ENCODE measurements at places on chromosomes 5 and 9. TPM values are rescaled to one million over a fixed set of nuclear protein-coding genes. Genes with fewer than 3 reads are reported as not detected.

SPACA9 gene
- 4.0 TPM for total RNA-seq

GRCh38 chr5:124655921-124656511 is 90.4 kb downstream of the ZNF608 start:
- no peak for DNase-seq

DNA sequence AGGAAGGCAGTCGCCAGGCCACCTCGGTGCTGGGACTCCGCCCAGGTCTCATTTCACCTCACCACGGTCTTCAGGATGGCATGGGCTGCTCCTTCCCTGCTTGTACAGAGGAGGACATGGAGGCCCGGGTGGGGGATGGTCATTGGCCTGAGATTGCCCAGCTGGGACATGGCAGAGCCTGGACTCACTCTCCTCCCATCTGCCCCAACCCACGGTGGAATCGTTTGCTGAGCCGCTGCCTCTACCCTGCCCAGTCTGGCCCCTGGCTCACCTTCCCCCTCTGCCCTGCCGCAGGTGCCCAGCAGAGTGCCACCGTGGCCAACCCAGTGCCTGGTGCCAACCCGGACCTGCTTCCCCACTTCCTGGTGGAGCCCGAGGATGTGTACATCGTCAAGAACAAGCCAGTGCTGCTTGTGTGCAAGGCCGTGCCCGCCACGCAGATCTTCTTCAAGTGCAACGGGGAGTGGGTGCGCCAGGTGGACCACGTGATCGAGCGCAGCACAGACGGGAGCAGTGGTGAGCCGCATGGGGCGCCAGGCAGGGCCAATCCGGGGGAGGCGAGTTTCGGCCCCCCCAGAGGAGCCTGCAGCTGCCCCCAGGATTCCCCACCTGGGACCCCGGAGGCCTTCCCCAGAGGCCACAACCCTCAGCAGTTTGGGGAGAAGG is 36.7 kb downstream of the HK3 start:
- DNase-seq: peak; percentile 42

DNA sequence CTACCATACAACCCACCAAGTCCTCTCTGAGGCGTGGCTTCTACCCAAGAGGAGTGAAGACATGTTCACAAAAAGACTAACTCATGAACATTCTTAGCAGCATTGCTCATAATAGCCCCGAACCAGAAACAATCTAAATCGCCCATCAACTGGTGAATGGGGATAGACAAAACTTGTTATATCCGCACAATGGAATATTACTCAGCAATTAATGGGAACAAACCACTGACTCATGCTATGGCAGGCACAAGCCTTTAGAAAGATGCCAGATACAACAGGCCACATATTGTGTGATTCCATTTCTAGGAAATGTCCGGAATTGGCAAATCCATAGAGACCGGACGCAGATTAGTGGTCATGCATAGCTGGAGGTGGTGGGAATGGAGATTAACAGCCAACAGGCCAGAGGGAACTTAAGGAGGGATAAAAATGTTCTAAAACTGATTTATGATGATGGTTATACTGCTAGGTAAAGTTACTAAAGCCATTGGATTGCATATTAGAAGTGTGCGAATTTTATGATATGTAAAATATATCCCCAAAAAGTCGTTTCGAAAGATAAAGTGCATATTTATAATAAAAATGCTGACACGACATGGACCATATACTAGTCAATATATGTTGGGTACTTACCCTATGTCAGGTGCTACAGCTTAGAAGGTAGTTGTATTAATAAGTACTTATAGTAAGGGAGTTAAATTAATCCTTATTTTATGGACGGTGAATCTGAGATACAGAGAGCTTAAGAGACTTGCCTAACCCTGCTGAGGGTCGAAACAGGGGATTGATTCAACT is 55.4 kb downstream of the LHX2 start:
- no peak for DNase-seq

DNA sequence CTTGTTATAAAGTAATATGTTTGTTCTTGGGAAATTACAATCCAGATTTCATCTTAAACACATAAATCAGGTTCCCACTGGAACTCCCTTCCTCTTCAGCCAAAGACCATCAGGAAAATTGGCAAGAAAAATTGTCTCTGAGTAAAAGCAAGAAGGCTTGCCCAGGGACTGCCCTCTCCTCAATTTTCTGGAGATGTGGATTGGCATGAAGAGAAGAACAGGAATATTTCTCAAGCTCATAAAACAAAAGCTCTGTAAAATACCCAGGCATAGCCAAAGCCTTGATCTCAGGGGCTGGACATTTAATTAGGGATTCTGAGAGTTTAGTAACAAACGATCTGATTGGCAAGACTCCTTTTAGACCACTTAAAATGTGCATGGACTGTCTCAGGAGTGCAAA is 223.4 kb downstream of the ZNF608 start:
- no peak for DNase-seq

DNA sequence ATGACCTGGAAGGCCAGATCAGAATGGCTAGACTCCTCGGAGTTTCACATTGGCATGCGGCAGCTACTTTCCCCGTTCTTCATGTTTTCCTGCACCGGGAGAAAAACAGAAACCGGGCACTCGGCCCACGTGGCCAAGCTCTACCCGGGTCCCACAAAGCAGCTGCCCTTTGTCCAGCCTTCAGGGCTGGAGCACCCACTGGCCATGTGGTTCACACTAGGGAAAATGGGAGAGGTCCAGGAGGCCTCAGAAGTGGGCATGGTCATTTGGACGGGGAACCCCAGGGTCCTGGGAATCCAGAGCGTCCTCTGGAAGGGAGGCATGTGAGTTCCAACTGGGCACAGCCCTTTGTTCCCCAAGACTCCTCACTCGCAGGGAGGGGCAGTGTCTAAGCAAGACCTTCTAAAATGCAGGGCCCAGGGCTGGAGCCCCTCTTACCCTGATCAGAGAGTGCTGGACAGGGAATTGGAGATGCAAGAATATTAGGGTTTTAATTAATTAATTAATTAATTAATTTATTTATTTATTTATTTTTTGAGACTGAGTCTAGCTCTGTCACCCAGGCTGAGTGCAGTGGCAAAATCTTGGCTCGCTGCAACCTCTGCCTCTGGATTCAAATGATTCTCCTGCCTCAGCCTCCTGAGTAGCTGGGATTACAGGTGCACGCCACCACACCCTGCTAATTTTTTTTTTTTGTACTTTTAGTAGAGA is 97.2 kb upstream of the CPEB4 start:
- no peak for DNase-seq

GRCh38 chr5:6615034-6615815 is 17.6 kb downstream of the NSUN2 start:
- no peak for DNase-seq

DNA sequence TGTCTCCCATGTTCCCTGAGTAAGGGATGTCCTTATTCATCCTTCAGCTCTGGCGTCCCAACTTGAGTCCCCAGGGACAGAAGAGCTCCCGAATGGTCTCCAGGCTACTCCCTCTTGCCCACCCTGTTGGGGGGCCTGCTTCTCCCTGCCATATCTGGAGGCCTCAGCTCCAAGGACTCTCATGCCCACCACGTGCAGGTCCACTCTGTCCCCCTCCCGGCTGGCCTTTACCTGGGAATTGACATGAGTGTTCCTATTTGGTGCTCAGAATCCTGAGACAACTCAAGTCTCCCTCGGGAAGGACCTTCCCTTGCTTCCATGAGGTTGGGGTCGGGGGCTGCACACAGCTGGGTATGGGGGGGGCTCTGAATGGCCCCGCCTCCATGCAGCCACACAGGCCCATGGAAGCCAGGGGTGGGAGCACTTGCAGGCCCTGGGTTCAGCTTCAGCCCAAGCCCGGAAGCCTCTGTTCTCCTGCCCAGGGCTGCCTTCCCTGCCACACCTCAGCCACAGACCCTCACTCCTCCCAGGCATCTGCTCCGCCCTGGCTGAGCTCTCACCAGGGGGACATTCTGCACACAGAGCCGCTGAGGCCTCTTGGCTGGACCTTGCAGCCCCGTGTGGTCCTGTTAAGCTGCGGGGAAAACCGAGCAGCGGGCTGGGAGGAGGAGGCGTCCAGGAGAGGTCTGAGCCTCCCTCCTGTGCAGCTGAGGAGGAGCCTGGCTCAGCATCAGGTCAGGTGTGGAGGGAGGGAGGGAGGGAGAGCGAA is 121.9 kb downstream of the PHF2 start:
- no peak for DNase-seq

GRCh38 chr5:54398191-54398590 is 57.3 kb upstream of the HSPB3 start:
- no peak for DNase-seq

ARL14EPL gene
- not detected for total RNA-seq

TEX48 gene
- not detected for total RNA-seq

DNA sequence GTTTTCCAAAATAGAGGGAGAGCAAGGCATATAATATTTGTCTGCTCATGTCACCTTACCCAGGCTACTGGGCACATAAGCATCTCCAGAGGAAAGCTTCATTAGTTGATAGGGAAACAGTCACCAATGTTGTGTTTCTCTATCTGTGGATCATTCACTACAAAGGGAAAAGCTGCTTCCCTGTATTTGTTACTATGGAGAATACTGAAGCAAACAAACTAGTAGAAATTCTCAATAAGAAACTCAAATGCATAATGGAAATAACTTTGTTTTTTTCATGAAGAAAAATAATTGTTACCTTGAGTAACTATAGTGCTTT is 138.2 kb downstream of the PCSK1 start:
- no peak for DNase-seq

GRCh38 chr5:168356171-168356570 is 64.7 kb downstream of the WWC1 start:
- DNase-seq: no peak

KYAT1 gene
- 11.9 TPM for total RNA-seq

LCN9 gene
- total RNA-seq: not detected

DNA sequence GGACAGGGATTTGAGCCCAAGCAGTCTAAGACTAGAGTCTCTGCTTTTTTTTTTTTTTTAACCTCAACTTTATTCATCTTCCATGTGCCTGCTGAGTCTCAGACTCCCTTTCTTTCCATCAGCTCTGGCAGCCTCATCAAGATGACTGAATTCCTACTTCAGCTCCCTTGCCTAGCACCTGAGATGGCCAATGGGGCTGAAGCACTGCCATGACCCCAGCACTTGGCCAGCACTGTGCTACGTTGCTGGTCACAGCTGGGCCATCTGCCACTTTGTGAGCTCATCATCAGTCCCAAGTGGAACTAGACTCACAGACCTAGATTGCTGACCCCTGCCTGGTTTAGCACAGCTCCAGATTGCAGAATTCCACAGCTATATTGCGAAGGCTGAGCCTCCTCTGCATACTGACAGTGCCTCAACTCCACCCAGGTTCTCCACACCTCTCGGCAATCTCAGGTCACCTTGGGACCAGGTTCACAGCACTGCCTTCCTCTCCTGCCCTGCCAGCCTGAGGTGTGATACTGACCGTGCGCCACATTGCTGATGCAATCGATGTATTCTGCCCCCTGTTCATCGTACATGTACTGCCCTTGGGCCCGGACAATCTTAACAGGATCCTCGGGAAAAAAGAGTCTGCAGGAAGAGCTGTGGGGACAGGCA is 1.6 kb downstream of the PHYKPL start:
- no peak for DNase-seq

GRCh38 chr5:80798633-80799032 is 143.8 kb upstream of the DHFR start:
- no peak for DNase-seq

MARVELD2 gene
- 1.5 TPM for total RNA-seq

DNA sequence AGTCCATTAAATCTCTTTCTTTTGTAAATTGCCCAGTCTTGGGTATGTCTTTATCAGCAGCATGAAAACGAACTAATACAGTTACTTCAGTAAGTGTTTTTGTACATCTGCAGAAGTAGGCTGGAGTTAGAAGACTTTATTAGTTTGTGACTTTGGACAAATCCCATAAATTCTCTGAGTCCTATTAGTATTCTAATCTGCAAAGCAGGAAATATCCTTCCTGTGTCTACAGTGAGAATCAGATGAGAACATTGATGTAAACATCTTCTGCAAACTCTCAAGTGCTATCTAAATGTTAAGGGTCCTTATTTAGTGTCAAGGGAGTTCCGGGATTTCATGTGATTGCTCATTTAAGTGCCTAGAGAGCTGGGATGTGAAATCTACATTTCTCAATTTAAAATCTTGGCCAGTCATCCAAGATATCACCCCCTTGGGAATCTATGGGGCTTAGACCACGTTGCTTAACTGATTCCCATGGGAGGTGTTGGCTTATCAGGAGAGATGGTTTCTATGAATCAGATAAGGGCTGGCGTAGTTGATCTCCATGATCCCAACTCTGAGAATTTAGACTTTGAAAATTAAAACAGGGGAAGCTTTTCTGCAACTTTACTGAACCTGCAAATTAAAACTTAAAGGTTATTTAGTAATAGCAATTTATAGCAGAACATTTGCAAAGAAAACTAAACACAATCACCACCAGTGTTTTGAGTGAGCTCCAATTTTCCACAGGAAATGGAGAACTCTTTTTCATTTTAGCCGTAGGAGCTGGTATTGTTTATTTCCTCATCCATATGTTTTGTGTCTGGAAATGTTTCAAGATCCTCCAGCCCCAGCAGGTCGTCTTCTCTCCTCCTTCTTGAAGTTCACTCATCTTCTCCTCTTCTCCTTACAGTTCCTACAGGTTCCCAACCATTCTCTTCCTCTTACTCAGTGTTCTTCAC is 241.6 kb upstream of the CD180 start:
- DNase-seq: no peak

- no peak for DNase-seq
Measured at GRCh38 chr5:102760815-102761214, 5.7 kb downstream of the PAM start.

DNA sequence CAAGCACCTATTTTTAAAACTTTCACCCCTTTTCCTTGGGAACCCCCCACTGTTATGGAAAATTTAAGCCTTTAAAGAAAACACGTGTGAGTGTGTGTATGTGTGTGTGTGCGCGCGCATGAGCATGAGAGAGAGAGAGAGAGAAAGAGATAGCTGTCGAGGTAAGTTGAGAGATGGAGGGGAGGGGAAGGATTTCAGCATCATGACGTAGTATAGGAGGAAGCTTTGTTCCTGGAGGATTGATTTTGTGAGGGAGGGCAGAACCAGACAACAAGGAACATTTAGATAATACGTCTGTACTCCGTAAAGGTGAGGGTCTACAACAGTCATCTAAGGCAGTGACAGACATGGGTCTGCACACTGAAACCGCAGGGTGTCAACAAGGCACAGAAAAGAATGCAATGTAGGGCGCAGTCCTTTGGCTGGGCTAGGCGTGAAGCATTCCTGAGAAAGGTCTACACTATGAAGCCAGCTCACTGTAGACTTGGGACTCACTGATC is 227.7 kb downstream of the SMARCA2 start:
- DNase-seq: no peak

LCN2 gene
- not detected for total RNA-seq

DNA sequence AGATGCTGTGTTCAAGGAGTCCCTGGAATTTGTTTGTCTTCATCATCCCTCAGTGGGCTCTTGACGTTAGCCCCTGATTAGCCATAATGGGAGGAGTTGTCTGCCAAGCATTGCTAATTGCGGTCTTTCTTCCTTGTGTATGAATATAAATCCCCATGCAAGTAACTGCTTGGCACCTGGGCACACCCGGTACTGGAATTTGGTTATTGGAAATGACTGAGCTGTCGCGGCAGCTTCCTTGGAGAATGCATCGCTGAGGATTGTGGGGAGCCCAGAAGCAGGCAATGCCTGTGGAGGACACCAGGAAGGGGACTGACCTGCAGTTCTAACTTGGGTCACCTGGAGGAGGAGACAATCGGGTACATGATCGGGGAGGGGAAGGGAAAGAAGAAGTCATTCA is 53.3 kb upstream of the CTSL start:
- DNase-seq: no peak

- peak; percentile 64 for DNase-seq
Measured at GRCh38 chr5:14744296-14745187, 80.0 kb downstream of the OTULIN start.
